Tibial nerve (tissue), 4 donors: ENCODE measurements at places on chromosomes 5 and 9. TPM values are rescaled to one million over a fixed set of nuclear protein-coding genes. Genes with fewer than 3 reads are reported as not detected.

DNA sequence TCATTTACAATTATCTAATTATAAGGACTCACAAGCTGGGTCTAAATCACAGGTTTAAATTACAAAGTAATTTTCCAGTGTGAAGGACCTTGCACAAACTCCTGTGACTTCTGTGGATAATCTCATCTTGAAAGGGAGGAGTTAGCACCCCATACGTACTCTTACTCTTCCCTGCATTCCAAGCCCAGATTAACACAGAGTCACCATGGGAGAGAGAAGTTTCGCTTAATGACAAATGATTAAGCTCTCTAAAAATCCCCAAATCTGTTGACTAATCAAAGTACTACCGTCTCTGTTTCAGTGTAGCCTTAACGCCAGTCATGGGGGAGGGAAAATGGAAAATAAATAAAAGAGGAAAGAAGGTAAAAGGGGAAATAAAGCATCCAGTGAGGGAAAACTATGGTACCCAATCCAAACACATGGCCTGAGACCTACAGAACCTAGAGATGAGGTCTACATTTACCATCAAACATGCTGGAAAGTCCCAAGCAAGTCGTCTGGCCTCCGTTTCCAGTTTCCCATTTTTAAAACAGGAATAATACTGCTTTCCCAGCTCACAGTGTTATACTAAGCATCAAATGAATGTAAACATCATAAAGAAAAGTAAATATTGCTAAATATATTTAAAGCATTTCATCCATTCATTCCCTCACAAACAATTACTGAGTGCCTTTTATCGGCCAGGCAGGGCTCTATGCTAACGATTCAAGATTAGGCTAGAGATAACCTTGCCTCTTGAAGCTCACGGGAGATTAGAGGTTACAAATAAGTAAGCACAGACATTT is 63.2 kb downstream of the PCA3 start:
- H3K27me3 ChIP-seq, result no peaks in the 10 kb centered on the region
- H3K27ac ChIP-seq, result no peak overlapping the region
- no peak overlapping the region for H3K4me3 ChIP-seq
- H3K36me3 ChIP-seq, result no peaks in the 10 kb centered on the region
- no peaks in the 10 kb centered on the region for H3K4me1 ChIP-seq

Gene RAD1
- 12.3 TPM for total RNA-seq

Gene FCN2
- not detected for total RNA-seq

DNA sequence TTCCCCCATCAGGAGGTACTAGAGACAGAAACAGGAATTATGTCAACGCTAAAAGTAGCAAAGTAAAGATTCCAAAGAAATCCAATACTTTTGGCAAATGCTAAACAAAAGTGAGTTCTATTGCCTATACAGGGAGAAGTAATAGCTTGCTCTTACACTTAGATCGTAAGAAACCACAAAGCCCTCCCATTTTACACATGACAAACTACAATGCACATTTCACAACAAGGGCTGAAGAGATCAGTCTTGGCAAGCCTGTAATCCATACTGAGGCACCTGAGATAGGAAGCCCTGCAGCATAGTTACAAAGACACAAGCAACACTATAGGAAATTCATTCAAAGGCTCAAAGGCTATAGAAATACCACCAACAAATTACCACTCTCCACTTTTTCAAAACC is 7.7 kb downstream of the HNRNPK start:
- no peak for DNase-seq
- peaks cover 95% of the 10 kb centered on the region for H3K36me3 ChIP-seq
- no peak overlapping the region for H3K4me3 ChIP-seq
- peaks cover 16% of the 10 kb centered on the region for H3K4me1 ChIP-seq

DNA sequence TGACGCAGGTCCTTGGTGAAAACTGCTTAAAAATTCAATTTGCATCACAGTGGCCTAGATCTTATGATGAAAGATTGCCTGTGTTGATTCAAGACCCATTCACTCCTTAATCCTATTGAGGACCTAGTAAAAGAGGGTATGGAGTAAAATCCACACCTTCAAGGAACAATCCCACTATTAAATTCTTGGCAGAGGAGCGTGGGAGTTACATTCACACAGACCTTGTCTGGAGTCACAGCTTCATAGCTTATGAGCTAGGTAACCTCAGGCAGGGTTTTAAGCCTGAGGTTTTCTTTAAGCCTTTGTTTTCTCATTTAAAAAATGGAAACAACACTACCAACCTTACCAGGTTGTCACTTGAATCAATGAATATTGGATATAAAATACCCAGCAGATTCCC is 566.5 kb upstream of the ZNF462 start:
- no peaks in the 10 kb centered on the region for H3K27me3 ChIP-seq
- no peak for DNase-seq
- H3K4me1 ChIP-seq, result no peaks in the 10 kb centered on the region
- H3K27ac ChIP-seq, result no peak overlapping the region
- no peaks in the 10 kb centered on the region for H3K36me3 ChIP-seq
- H3K4me3 ChIP-seq, result no peak overlapping the region

DNA sequence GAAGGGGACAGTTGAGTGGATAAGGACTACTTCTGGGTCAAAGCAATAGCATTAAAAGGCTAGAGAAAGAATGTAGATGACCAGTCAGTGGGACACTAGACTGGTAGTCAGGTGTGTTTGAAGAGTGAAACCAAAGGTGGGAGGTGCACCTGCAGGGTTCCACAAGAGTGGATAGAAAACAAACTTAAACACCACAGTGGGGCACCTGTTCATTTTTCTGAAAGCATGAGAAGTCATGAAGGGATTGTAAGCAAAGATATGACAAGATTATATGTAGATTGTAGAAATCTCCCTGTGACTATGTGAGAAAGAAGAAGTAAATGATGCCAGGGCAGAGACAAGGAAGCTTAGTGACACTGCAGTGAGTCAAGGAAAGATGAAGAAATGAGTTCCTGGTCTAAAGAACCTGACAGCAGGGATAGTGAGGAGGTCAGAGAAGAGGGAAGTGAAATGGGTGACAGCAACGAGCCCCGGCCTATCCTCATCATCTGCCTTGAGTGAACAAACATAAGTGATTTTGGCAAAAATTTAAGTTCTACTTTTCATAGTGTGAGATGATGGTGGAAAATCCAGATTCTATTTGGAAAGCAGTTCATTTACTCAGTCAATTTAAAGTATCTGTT is 296.9 kb downstream of the TLE4 start:
- H3K36me3 ChIP-seq, result no peaks in the 10 kb centered on the region
- no peak overlapping the region for H3K4me3 ChIP-seq
- H3K4me1 ChIP-seq, result no peaks in the 10 kb centered on the region
- DNase-seq, result no peak
- no peak overlapping the region for H3K27ac ChIP-seq

Gene TTC23L
- 5.4 TPM for total RNA-seq

Gene GABRA6
- not detected for total RNA-seq

Gene RXRA
- 58.2 TPM for total RNA-seq

GRCh38 chr5:154647114-154647760 is 107.9 kb upstream of the LARP1 start:
- H3K27me3 ChIP-seq, result peaks cover 4% of the 10 kb centered on the region
- H3K36me3 ChIP-seq, result no peaks in the 10 kb centered on the region
- peaks cover 5% of the 10 kb centered on the region for H3K4me1 ChIP-seq
- H3K27ac ChIP-seq, result no peak overlapping the region

Gene GAS1
- 39.9 TPM for total RNA-seq

- H3K27ac ChIP-seq, result no peak overlapping the region
- H3K4me3 ChIP-seq, result no peak overlapping the region
Observed at GRCh38 chr9:137918331-137919094, 40.9 kb downstream of the CACNA1B start.

GRCh38 chr5:111887706-111888105 is 130.7 kb upstream of the NREP start:
- no peak overlapping the region for H3K27ac ChIP-seq
- no peaks in the 10 kb centered on the region for H3K36me3 ChIP-seq
- H3K4me1 ChIP-seq, result no peaks in the 10 kb centered on the region
- DNase-seq, result no peak
- no peaks in the 10 kb centered on the region for H3K27me3 ChIP-seq
- H3K4me3 ChIP-seq, result no peak overlapping the region

Gene NXNL2
- total RNA-seq, result 4.6 TPM

DNA sequence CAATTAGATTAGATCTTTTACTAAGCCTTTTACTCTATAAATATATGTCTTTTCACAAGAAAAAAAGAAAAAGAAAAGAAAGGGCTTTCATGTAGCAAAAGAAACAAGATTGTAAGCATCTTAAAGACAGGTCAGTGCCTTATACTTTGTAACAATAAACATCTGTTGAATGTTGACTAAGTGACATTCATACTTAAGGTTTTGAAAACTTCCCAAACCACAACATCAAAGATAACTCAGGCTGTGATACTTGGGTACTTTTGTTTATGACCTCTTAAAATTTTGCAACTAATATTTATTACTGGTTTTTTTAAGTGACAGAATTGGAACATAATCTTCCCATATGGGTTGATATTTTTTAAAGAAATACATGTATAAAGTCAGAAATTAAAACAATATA is 7.4 kb downstream of the GRAMD2B start:
- DNase-seq, result no peak
- H3K27ac ChIP-seq, result no peak overlapping the region
- no peak overlapping the region for H3K4me3 ChIP-seq
- H3K27me3 ChIP-seq, result no peaks in the 10 kb centered on the region
- H3K4me1 ChIP-seq, result peaks cover 9% of the 10 kb centered on the region

- H3K4me3 ChIP-seq, result no peak overlapping the region
- no peaks in the 10 kb centered on the region for H3K4me1 ChIP-seq
- no peak for DNase-seq
- no peaks in the 10 kb centered on the region for H3K36me3 ChIP-seq
Observed at GRCh38 chr5:152838241-152838786, 433.2 kb upstream of the NMUR2 start.

Gene RPS14
- total RNA-seq, result 3,623 TPM

DNA sequence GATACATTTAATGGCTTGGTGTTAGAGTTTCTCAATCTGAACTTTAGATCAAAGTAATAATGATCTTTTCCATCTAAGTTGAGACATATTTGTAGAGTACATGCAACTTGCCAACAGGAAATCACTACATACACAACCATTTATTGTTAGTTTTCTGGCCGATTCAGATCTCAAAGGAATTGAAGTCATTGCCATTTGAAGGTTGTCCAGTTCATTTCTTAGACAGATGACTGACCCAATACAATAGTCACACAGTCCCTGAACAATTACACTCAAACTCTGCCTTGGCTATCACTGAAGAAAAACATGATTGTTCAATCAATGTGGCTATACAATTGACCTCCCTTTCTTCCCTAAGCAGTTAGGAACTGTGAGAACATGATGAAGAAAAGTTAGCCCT is 753.2 kb upstream of the RIOK2 start:
- no peaks in the 10 kb centered on the region for H3K4me1 ChIP-seq
- H3K4me3 ChIP-seq, result no peak overlapping the region
- DNase-seq, result no peak
- no peaks in the 10 kb centered on the region for H3K36me3 ChIP-seq

DNA sequence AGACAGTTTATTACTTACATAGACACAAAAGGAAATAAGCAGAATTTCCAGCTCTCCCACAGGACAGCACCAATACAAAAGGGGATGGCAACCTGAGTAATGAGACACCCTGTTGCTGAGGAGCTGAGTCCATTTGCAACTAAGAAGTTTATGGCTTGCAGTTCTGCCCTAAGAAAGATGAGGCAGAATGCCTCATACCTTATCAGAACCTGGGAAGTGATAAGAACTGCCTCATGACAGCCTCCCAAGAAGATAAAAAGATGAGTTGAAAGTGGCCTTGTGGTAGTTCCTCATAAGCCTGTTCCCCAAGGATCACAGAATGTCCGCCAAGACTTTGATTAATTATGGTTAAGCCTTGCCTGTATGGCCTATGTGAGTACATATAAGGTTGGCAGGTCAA is 41.7 kb downstream of the ZMAT2 start:
- H3K4me1 ChIP-seq, result no peaks in the 10 kb centered on the region
- DNase-seq, result no peak
- no peak overlapping the region for H3K27ac ChIP-seq
- H3K4me3 ChIP-seq, result no peak overlapping the region

DNA sequence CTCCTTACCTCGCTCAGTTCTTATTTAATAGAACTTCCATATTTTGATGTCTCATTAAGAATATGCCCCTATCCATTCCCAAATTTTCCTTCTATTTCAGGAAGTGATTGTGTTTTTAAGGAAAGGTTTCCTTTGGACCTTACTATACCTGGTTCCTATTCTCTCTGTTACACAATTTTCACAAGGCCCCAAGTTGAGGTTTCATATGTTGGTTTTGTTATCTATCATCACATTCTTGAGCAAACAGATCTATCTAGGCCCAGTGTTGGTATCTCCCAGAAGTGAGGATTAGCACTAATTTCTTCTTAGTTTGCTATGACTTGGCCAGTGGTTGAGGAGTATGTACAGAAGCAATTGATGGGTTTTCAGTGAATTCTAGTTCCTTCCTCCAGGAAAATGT is 41.5 kb downstream of the ALG2 start:
- H3K27ac ChIP-seq, result no peak overlapping the region
- H3K27me3 ChIP-seq, result no peaks in the 10 kb centered on the region
- no peaks in the 10 kb centered on the region for H3K4me1 ChIP-seq
- H3K36me3 ChIP-seq, result no peaks in the 10 kb centered on the region
- no peak for DNase-seq
- no peak overlapping the region for H3K4me3 ChIP-seq

Gene TAS2R1
- total RNA-seq, result not detected

DNA sequence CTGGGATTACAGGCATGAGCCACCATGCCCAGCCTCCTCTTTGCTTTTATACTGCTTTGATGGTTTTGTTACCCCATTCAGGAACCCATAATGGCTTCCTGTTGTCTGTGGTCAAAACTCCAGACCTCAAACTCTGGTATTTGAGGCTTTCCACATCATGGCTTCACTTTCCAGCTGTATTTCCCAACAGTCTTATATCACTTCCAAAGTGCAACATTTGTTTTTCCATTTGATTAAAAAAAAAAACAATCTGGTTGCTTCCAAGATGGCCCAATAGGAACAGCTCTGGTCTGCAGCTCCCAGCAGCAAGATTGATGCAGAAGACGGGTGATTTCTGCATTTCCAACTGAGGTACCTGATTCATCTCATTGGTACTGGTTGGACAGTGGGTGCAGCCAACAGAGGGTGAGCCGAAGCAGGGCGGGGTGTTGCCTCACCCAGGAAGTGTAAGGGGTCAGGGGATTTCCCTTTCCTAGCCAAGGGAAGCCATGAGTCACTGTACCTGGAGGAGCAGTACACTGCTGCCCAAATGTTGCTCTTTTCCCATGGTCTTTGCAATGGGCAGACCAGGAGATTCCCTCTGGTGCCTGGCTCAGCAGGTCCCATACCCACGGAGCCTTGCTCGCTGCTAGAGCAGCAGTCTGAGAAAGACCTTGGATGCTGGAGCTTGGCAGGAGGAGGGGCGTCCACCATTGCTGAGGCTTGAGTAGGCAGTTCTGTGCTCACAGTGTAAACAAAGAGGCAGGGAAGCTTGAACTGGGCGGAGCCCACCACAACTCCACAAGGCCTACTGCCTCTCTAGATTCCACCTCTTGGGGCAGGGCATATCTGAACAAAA is 458.4 kb downstream of the KDM4C start:
- H3K4me3 ChIP-seq, result no peak overlapping the region
- no peak overlapping the region for H3K27ac ChIP-seq
- no peaks in the 10 kb centered on the region for H3K4me1 ChIP-seq
- H3K27me3 ChIP-seq, result no peaks in the 10 kb centered on the region

- H3K36me3 ChIP-seq, result no peaks in the 10 kb centered on the region
- H3K27ac ChIP-seq, result no peak overlapping the region
- no peak for DNase-seq
- no peaks in the 10 kb centered on the region for H3K4me1 ChIP-seq
Observed at GRCh38 chr9:12060067-12060466, 633.1 kb upstream of the TYRP1 start.

GRCh38 chr9:92711146-92711545 is 41.2 kb upstream of the IPPK start:
- no peaks in the 10 kb centered on the region for H3K4me1 ChIP-seq
- no peak overlapping the region for H3K4me3 ChIP-seq
- no peak overlapping the region for H3K27ac ChIP-seq
- no peak for DNase-seq
- H3K27me3 ChIP-seq, result no peaks in the 10 kb centered on the region
